ENCODE measurements at places on chromosomes 3 and 15.

GRCh38 chr3:152203652-152204051 lies 65.1 kb upstream of the MBNL1 start:
- DNase-seq, result no peak

- DNase-seq, result no peak
Measured at GRCh38 chr3:100912571-100912970, 80.7 kb downstream of the ABI3BP start.

DNA sequence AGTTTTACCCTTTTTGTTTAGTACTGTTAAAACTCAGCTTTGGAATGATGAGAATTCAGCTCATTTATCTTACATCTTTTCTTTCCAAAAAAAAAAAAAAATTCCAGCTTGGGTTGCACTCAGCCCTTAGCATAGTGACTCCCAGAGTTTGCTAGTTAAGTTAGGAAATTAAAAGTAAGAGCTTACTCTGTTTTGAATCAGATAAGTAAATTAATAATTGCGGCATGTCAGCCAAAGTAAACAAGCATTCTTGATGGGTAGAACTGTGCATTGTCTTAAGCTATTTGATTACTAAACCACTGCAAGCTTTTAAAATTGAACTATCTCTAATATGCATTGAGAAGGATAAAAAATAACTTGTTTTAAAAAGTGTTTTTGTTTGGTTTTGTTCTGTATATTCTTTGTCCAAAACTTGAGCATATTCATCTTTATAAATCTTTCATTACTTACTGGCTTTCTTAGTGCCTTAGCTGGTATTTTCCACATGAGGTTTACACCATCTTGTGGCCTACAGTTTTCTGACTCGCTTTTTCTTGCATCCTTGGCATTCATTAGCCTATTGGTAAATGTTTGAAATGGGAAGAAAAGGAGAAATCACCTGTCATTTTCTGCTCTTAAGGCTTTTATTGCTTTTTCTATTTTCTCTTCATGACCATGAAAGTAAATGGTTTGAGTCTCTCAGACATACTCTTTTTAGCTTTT lies 107.6 kb downstream of the FILIP1L start:
- no peak for DNase-seq

- DNase-seq, result no peak
Measured at GRCh38 chr3:58323529-58324390, 8.9 kb upstream of the PXK start.

GRCh38 chr3:139572847-139573672 lies 33.5 kb upstream of the RBP1 start:
- DNase-seq, result no peak

GRCh38 chr3:177906578-177907229 lies 629.5 kb upstream of the KCNMB2 start:
- no peak for DNase-seq

DNA sequence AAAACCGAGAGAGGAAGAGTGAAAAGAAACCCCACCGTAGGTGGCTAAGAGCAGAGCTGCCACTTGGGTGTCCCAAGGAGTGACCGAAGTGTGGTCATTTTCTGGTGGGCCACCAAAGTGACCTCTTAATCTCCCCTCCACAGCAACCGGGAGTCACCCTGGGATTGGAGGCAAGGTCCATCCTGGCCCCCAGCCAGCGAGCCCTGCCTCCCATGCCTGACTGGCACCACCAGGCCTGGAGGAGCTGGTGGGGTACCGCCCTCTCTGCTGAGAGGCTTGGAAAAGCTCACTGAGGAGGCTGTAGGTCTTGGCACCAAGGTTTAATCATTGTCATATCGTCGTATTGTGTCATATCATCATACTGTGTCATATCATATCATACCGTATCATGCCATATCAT lies 74.0 kb upstream of the TRPM1 start:
- no peak for DNase-seq

GRCh38 chr3:152959307-152959706 lies 124.4 kb downstream of the P2RY1 start:
- no peak for DNase-seq

GRCh38 chr3:105674437-105675065 lies 194.3 kb downstream of the CBLB start:
- no peak for DNase-seq

DNA sequence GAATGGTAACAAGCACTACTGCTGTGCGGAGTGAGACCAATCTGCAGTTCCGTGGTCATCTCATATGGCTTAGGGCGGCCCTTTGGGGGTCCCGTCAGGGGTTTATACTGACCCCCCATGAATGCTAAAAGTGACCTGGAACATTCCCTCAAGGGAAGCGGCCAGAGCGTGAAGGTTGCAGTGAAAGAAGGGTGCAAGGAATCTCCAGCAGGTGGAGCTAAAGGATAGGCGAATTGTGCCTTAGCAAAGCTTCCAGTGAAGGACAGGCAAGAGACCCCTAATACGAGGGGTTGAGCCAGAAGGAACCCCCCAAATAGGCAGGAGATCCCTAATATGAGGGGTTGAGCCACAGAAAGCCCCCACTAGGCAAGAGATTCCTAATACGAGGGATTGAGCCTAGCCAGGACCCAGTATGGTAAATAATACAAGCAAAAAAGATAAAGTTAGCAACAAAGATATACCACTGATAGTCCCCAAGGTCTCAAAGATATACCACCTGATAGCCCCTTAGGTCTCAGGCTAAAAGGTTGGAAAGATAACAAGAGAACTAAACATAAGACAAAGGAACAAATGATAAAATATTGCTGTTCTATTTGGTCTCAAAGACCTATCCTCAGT lies 32.8 kb downstream of the ZNF589 start:
- peak; percentile 34 for DNase-seq

DNA sequence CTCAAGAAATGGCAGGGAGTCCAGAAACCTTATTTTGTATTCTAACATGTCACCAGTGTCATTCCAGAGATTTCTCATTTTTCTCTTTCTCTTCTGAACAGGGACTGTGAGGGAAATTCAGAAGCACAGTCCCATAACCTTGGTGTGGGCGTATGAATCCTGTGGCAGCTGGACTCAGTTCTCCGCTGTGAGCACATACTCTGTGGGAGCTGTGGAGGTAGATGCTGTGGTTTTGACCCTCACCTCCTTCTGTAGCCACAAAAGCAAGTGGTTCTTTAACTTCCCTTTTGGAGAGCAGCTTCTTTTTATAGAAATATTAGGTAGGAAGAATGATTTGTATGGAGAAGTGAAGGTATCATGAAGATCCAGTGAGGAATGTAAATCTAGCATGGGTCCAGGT lies 13.4 kb downstream of the TMEM207 start:
- no peak for DNase-seq

DNA sequence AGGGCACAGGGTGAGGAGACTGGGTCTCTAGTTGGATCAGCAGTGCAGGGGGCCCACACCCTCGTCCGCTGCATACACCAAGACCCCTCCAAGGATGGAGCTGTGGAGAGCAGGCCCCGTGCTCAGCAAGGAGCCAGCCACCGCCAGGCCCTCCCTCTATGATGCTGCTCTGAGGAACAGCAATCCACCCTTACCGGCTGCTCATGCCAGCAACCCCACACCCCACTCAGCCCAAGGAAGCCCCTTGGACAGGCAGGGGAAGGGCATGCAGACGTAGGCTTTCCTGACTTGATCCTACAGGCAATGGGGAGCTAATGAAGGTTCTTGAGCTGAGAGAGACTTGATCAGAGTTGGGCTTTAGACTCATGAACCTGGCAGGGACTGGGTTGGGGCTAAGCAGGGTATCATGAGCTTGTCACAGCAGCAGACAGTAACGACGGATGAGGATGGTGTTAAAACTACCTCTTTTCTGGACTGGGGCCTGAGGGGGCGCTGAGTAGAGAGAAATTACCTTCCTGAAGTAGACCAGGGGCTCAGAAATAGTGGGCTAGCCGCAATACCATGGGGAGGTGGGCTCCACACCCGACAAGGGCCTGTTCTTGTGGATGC lies 50.5 kb upstream of the FGD5 start:
- no peak for DNase-seq

DNA sequence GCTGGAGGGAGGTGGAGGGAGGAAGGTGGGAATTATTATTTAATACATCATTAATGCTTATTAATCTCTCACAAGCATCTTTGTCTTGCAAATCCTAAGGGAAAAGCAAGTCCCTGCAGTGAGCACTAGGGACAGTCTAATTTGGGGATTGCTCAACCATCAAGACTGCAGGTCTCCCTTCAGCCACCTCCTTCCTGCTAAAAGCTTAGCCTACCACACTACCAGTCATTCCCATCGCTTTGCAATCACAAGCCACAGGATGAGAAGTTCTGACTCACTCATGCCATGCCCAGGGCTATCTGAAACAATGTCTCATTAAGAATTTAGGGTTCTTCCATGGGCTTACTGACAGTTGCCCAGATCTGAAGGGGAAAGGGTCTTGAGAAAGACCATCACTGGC lies 51.0 kb upstream of the EIF1B start:
- no peak for DNase-seq

DNA sequence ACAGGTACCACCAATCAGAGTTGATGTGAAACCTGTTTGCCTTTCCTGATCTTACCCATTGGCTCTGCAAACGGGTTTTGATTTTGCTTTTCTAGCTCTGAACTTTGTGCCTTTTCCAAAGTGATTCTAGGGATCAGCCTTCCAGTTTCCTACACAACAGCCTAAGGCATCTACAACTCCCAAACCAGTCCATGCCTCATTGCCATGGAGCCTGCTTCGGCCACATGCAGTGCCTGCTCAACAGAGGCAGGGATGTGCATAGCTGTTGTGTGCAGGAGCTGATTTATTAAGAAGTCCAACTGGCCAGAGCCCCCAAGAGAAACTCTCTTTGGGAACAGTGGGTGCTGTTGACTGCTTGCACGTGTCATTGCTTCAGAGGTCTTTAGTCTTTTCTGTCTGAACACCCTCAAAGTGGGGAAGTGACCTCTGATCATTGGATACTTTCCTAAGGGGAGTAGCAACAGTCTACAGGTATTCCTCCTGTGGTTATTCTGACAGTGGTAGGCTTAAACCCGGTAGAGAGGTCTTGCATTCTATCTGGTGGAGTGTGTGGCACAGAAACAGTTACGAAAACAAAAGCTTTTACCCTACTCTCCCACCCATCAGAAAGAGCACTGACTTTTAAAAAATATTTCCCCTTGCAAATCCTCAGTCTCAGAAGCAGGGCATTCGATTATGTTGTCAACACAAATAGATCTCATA lies 36.6 kb upstream of the THSD4 start:
- DNase-seq, result no peak

- no peak for DNase-seq
Measured at GRCh38 chr3:125132815-125133214, 77.0 kb upstream of the HEG1 start.

GRCh38 chr3:57864853-57865252 lies 108.7 kb downstream of the SLMAP start:
- DNase-seq, result no peak

- DNase-seq, result no peak
Measured at GRCh38 chr15:43229977-43230376, 9.2 kb upstream of the EPB42 start.

GRCh38 chr3:50986726-50987125 lies 312.0 kb downstream of the DOCK3 start:
- no peak for DNase-seq

DNA sequence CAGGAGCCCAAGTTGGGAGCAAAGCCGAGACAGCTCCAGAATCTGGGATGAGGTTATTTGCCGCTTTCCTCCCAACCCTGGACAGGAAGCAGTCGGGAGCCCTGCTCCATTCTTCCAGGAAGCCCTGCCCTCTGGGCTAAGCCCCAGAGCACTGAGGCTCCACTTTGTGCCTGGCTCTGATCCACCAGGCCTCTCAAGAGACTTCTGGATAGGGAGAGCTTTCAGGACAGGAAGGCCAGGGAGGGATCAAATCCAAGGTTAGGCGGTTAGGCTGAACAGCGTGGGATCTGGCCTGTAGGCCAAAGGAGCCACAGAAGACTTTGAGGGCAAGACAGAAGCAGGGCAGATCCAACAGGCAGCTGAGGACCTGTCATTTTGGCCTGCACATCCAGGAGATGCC lies 835 bp downstream of the STOML1 start:
- no peak for DNase-seq

DNA sequence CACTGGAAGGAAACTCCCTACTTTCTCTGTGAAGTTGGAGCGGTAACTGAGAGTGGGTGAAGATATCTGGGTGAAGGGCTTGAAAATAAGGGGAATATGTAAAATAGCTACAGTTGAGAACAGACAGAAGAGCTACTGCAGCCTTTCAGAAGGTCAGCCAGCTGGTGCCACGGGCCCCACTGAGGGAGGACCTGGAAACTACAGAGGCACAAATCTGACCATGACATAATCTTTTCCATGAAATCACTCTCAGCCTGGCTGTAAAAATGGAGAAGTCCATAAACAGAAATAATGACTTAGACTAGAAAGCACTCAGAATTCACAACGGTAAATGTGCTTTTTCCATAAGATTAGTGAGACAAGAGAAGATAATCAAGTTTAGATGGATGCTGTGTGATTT lies 46.4 kb downstream of the ST3GAL6 start:
- no peak for DNase-seq

GRCh38 chr3:153673853-153674252 lies 447.3 kb upstream of the ARHGEF26 start:
- DNase-seq, result no peak

DNA sequence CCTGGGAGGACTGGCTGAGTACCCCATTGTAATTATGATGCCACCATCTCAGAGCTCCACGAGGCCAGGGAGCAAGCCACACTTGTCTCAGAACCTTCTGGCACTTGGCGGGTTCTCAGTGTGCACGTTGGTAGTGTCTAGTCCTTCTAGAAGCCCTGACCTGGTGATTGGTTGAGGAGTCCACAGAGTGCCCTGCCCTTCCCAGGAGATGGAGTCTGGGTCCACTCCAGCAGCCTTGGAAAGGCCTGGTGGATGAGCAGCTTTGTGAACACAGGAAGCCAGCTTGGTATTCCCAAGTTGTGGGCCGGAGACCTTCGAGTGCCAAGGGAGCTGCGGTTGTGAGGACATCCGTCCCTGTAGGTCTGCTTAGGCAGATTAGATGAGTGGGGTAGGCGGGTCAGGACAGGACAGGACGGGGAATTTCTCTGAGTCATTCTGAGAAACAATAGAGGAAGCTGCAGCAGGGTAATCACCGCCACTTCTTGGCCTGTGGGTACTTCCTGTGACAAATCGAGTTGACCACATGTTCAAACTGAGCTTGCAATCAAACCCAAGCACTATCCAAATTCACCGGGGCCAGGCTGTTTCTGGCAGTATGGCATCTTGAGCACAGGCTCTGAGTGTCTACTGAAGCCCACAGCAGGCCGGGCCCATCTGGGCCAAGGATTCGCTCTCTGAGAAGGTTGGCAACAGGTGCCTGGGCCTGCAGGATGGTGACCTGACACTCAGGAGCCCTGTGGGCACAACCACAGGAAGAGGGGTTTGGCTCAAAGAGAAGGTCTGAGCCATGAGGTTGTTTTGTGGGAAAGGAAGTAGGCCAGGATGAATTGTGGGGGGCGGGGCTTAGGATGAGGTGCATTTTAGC lies 71.5 kb upstream of the PLXNA1 start:
- DNase-seq, result peak; percentile 75

- DNase-seq, result no peak
Measured at GRCh38 chr3:169106662-169107061, 556.9 kb downstream of the MECOM start.

DNA sequence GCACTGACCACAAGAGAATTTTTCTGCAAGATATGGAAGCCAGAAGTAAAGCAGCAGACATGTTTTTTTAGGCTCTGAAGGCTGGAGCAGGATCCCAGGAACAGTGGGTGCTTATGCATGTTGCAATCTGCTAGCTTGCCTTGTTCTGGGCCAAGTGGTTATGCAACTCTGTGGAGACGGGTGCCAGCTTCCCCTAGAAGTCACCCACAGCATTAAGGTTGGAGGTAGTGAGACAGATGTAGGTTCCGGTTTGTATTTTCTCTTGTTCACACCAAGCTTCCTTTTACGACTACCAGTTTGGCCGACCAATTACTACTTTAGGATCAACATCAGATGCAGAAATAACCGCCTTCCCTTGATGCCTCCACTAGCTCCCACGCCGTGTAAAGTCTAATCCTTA lies 11.1 kb downstream of the DPH3 start:
- DNase-seq, result no peak

Measured in central memory CD8-positive, alpha-beta T cell (primary cell).